ENCODE measurements at places on chromosomes 1 and 21.

DNA sequence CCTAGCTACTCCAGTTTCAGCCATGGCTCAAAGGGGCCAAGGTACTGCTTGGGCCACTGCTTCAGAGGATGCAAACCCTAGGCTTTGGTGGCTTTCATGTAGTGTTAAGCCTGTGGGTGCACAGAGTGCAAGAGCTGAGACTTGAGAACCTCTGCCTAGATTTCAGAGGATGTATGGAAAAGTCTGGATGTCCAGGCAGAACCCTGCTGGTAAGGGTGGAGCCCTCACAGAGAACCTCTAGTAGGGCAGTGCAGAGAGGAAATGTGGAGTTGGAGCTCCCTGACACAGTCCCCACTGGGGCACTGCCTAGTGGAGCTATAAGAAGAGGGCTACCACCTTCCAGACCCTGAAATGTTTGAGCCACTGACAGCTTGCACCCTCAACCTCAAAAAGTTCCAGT lies 16.2 kb downstream of the RIIAD1 start:
- DNase-seq: no peak

DNA sequence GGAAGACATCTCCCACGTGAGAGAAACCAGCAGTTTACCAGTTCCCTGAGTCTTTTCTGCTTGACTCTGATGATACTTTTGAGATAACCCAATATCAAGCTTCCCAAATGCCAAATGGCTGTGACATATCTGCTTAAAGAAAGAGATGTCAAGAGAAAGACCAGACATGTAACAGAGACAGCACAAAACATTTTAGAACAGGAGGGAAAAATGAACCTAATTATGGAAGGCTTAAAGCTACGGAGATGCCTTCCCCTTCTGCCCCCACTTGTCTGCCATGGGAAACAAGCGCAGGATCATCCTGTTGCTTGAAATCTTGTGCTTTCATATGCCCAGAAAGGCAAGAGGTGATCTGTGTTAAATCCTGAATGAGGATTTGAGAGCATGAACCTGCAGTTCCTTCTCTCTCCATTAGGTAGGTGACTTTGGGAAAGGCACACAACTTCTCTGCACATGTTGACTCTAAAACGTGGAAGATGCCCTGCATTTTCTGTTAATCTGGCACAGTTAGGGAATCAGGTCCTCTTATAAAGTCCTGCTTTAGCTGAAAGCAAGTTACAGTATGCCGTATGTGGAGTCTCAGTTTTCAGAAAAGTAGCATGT lies 46.7 kb upstream of the MTR start:
- DNase-seq: no peak

DNA sequence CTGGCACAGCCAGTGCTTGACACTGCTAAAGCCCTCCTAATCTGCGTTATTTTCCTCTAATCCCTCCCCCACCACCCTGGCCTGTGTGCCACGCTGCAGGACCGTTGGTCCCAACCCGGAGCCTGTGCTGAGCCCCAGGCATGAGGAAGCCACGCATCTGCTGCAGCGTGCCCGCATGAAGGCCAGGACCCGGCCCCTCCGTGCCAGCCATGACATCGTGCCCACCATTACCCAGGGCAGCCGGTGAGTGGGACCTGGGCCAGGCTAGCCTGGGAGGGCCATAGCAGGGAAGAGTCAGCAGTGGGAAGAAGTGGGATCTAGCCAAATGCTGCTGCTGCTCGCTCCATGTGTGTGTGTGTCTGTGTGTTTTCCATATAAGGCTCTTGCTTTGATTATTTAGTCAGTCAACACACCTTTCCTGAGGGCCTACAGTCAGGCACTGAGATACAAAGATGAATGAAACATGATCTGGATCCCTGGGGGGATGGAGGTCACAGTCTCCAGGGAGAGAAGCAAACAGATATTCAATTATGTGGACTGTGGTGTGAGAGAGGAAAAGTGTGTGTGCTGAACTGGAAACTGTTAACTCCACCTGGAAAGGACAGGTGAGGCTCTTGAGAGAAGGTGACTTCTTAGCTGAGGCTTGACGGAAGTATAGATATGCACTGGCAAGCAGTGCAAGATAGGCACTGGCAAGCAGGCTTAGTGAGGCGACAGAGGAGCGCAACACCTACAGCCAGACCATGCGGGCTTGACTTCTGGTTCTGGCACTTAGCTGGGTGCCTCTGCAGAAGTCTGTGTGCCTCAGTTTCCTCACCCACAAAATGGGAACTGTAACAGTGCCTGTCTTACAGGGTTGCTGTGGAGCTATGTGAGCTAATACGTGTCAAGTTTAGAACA lies 15.9 kb downstream of the KIAA1614 start:
- no peak for DNase-seq

GRCh38 chr1:92973203-92973897 lies 12.1 kb upstream of the DIPK1A start:
- no peak for DNase-seq

DNA sequence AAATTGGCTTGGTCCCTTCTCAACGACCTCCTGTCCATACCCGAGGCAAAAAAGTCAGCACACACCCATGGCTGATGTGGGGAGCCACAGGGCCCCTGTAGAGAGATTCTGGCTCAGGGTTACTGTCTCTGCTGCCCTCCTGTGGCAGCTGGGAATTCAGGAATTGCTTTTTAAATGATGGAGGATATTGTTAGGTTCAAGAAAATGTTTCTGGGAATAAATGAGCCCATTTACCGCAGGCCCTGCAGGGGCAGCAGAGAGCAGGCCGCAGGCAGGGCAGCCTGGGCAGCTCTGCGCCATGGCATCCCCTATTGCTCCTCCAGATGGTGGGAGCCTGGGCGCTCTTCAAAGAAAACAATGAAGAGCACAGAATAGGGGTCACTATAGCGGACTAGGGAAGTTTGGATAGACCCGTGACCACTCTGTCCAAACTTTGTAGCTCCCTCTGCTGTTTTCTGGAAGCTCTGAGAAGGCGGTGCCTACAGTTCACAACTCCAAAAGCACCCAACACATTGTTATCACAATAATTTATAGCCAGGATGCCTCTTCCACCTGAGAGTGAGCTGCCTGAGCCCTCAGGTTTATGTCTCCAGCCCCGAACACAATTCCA lies 201.1 kb downstream of the BACH1 start:
- DNase-seq: no peak

- no peak for DNase-seq
Observed at GRCh38 chr1:213605732-213606131, 382.0 kb upstream of the PROX1 start.

DNA sequence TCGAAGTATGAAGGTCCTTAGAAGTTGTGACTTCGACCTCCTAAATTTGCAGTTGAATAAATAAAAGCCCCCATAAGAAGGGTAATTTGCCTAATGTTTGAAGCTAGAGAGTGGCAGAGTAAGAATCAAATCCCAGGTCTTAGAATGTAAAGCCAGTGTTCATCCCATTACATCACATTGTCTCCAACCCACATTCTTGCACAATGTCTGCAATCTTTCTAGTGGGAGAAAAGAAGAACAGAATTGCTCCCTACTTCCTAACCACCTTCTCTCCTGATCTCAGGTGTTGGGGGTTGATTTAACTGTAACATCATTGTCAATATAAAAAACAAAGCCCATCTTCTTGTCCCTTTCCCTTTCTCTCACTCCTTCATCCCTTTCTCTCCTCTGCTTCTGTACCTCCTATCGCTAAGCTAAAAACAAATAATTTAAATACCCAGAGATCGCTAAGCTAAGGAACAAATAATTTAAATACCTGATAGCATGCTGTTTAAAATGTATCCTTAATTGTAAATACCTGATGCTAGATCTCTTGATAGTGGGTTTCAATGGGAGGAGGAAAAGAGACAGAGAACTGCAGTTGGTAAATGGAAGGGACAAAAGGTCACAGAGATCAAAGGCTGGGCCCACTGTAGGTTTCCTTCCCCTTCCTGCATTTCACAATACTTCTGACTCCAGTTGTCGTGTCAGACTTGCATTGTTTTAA lies 32.1 kb upstream of the CCDC190 start:
- DNase-seq: peak; percentile 59

- DNase-seq: no peak
Observed at GRCh38 chr1:174535207-174535606, 87.4 kb downstream of the GPR52 start.

- no peak for DNase-seq
Observed at GRCh38 chr1:167455786-167456446, 62.4 kb downstream of the CD247 start.

GRCh38 chr1:4838231-4838630 lies 183.8 kb downstream of the AJAP1 start:
- no peak for DNase-seq

DNA sequence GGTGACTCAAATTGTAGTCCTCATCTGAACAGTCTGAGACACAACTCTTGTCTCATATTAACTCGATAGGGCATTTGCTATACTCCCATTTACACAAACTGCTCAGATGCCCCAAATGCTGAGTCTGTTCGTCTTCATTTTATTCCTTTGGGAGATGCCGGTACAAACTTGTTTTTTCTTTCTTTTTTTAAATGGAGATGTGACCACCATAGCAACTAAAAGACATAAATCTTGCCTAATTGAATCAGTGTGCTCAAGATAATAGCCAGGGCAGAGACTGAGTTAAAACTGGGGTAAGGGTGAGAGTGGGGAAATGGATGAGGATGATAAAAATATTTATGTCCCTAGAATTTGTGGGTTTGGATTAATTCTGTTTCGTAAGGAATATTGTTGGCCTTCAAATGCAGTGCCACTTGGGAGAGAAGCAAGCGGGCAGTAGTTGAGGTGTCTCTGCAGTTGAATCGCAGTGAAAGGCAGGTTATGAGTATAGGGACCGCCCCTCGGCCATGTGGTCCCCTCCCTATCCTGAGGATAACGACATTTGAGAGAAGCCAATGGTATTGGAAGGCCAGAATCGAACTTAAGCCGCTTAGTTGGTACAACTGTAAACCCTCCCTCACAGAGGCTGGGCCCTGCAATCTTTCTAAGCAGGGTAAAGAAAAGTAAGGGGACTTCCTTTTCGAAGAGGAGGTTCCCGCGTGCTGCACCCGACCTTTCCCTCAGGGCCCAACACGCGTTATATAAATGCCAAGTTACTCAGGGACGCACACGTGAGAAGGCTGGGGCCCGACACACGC lies 859 bp upstream of the LRRC8B start:
- peak; percentile 45 for DNase-seq

DNA sequence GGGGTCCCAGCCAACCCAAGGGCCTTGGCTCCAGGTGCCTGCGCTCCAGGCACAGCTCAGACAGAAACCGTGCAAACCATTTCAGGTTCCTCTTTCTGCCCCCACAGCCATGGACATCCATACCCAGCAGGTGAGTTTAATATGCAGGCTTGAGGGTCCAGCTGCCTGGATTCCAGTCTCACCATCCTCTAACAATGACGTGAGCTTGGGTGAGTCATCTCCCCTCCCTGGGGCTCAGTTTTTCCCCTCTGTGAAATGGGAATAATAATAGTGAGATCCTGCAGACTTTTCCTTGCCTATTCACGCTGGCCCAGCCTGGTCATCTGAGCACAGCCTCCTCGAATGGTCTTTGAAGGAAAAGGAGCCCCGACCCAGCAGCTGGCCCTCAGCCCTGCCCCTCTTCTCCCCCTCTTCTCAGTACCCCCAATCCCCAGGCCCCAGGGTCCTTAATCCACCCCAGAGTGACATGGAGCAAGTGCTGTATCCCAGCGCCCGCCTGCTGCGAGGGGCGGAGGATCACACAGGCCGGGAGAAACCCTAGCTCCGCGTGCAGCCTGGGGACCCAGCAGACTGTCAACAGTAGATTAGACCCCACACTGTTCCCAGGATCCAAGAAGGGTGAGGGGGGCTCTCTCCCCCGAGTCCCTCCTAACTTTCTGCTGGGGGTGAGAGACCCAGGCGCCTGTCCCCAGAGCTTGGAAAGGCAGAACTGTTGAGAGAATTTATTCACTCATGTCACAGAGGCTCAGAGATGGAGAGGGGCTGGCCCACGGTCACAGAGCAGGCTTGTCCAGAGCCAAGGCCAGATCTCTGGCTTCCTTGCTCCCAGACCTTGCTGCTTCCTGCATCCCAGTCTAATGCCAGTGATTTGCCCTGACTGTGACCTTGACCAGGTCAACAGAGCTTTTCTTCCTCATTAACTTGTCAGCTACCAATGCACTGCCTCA lies 49.2 kb downstream of the TAS1R2 start:
- DNase-seq: no peak

GRCh38 chr1:226404063-226404903 lies 3.6 kb downstream of the PARP1 start:
- DNase-seq: no peak

DNA sequence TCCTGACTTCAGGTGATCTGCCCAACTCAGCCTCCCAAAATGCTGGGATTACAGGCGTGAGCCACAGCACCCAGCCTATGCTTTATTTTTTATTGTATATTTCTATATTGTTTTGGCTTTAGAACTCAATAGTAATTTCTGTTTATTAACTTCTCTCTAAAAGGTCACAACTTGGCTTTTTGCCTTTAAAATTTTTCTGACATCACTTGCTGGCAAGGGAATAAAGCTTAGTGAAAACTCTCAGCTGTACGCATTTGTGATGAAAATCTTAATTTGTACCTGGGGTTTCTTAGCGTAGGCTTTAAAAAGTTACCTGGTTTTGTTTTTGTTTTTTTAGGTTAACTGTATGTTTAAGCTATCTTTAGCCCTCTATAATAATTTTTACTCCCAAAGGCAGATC lies 36.2 kb downstream of the B3GALNT2 start:
- DNase-seq: no peak

DNA sequence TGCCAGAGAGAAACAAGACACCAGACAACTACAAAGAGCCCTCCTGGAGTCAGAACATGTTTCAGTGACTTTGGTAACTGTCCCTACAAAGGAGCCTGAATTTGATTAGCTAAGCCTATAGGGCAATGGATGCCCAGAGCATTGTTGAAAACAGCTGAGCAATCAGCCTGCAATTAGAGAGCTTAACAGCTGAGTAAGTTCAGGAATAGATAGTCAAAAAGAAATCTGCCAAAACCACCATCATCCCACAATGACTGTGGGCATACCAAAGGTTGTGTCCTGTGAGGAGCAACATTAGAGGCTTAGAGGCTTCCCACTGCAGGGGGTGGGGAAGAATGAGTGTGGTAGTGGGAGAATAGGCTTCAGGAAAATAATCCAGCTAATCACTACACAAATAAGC lies 32.1 kb downstream of the SH3BP5L start:
- DNase-seq: no peak

DNA sequence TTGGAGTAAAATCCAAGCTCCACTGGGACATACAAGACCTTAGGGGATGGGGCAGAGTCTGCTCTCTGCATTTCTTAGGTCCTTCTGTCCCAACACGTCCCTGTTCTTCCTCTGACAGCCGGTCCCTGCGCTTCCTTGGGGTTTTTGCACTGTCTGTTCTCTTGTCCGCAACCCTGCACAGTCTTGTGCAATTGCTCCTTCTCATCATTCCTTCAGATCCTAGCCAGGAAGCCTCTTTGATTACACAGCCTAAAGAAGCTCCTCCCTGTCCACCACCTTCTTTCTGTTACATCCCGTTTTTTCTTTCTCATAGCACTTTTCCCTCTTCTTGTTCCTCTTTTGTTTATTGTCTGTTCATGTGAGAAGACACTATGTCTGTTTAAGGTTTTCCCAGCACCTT lies 19.9 kb downstream of the ACOT11 start:
- peak; percentile 49 for DNase-seq

All from CD14-positive monocyte (primary cell).